ENCODE measurements at places on chromosomes 3 and 15. TPM values are rescaled to one million over a fixed set of nuclear protein-coding genes. Genes with fewer than 3 reads are reported as not detected.
A peak's percentile ranks its signal among the peaks of the same experiment; 100 is the strongest.

DNA sequence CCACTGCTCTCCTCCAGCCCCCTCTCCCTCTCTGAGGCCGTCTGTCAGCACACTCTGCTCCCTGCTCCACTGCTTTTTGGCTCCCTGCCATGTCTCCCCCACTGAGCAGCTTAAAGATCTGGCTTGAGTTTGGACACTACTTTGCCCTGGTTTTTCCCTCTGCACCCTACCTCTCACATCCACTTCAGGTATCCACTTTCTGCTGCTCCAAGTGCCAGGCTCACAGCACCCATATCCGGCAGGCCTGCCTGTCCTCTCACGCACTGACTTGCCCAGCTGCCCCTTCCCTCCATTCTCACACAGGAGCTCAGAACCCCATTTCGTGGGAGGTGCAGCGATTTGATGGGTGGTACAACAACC lies 3.7 kb downstream of the DUOX1 start:
- DNase-seq: no peak

GRCh38 chr3:39143051-39143885 lies 10.1 kb downstream of the CSRNP1 start:
- DNase-seq: no peak

DNA sequence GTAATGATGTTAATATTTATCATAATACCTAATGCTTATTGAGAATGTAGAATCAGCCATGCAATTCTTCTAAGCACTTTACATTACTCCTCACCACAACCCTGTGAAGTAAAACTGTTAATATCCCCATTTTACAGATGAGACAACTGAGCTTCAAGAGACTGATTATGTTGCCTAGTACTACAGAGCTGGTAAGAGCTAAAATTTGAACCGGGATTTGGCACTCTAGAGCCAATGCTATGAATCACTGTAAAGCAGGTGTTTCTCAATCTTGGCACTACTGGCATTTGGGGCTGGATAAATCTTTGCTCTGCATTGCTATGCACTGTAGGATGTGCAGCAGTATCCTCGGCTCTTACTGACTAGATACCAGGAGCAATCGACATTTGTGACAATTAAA lies 367.7 kb downstream of the MAGI1 start:
- DNase-seq: no peak

The SLC25A26 gene
- 17.6 TPM for total RNA-seq

- peak; percentile 33 for DNase-seq
Measured at GRCh38 chr3:183427876-183428446, 458 bp downstream of the MCF2L2 start.

GRCh38 chr15:62503451-62503850 lies 338.4 kb upstream of the C2CD4B start:
- DNase-seq: peak; percentile 54

- no peak for DNase-seq
Measured at GRCh38 chr3:138412821-138413551, 21.4 kb upstream of the ESYT3 start.

Measured in dermis microvascular lymphatic vessel endothelial cell (primary cell).